ENCODE measurements at places on chromosomes 6 and 20.

GRCh38 chr6:161442420-161442819 lies 168.6 kb upstream of the AGPAT4 start:
- no peak for DNase-seq

DNA sequence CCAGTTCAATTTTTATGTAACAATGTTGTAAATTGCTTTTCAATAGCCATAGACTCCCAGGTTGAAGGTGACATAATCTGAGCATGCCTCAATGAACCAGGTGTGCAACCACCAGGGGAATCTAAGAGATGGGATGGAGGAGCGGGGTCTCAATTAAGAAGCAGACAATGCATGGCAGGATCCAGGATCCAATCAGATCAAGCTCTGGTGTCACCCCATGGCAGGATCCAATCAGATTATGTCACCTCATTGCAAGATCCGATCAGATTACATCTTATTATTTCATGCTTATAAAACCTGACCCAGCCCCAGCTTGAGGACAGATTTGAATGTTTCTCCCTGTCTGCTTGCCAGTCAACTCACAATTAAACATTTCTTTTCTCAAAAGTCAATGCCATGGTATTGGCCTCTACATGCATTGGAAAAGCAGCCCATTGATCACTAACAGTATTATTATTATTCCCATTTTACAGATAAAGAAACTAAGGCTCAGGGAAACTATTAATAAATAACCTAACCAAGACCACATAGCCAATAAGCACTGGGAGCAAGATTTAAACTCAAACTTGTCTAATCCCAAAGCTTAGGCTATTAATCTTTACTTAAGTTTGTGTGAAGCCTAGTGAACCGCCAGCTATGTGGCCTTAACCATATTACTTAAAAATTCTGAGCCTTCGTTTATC lies 14.3 kb upstream of the SIRT5 start:
- no peak for DNase-seq

GRCh38 chr6:41824571-41825569 lies 37.4 kb downstream of the TOMM6 start:
- no peak for DNase-seq

DNA sequence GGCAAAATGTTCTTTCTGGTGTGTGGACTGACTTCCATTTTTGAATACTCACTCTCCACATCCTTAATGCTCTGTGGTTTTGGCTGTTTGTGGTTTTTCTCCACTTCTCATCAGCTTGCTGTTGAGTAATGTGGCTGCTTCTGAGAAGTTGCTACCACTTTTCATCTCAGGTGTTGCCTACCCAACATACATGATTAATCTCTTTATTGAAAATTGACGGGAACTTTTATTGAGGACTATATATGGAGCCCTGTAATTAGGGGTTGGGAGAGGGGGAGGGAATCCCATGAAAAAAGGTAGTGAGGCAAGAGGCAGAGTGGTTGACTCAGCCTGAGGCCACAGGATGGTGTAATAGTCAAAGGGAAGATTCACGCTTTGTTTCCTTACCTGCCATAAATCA lies 17.6 kb downstream of the IL22RA2 start:
- no peak for DNase-seq

GRCh38 chr6:24902782-24903181 lies 33.0 kb downstream of the RIPOR2 start:
- DNase-seq: no peak

DNA sequence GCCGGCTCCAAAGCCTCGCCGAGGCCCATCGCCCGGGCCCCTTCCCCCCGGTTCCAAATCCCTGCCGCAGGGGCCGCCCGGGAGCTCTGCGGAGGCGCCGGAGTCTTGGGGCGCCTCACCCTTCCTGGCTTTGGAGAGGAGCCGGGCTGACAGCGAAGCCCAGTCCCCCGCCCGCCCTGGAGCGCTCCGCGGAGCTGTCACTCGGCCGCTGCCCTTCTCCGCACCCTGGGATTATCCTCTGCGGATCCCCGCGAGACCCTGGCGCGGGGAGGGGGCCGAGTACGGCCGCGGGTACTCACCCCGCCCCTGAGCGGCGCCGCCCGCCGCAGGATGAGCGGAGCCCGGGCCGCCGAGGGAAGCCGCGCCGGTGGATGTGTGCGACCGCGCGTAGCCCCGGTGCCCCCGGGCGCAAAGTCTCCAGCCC lies 343 bp downstream of the SNAP91 start:
- no peak for DNase-seq

GRCh38 chr20:20706285-20706684 lies 6.2 kb downstream of the RALGAPA2 start:
- DNase-seq: no peak

DNA sequence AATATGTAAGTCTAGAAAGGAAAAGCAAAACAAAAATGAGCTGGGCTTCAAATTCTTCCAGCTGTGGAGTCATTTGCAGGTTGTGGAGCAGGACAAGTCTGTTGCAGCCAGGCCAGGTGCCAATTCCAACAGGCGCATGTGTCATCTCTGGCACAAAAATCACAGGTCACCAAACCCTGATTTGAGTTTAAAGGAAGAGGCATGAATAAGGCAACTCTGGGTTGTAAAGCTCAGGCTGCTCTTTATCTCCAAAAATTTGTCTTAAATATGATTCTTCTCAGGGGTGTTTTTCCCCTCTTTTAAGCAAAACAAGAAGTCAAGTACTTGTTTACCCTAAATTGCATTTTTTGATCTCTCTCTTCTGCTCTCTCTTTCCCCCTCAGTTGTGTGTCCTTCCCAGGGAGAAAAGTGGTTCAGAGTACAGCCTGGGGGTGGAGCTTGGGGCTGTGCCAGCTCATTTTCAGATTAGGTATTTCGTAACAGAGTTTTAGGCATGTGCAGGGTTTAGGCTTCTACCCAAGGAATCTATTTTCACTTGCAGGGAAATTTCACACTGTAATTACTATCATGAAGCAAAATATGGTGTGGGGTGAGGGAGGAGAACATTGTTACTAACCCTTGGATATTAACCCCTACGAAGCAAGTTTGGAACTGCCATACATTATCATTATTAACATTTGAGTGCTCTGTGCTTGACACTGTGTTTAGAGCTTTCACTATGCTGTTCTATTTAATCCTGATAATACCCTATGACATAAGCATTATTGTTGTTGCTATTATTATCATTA lies 8.3 kb upstream of the NCOA3 start:
- no peak for DNase-seq

DNA sequence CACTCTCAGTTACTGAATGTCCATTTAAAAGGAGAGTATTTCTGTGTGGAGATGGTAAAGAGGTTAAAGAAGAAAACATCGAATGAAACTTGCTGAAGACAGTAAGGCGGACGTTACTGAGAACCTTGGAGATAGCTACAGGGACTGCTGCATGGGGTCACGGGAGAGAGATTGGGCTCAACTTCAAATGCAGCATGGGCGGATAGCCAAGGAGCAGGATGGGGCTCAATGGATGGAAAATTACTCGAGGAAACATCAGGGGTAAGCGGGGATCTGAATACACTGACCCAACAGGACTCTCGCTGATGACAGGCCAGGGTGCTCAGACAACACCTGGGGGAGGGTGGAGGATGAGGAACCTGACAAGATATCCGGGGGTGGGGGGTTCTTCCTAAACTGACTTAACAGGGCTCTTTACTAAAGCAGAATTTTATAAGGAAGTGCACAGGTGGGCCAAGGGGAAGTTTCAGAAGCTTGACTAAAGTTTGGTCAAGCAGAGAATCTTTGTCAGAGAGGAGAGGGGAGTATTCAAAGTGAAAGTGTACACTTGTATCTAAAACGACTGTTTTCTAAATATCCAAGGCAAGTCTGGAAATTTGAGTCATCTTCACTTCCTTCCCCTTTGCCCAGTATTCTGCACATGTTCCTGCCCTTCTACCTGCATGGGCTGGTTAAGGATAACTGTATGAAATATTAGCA lies 22.8 kb downstream of the ECT2L start:
- no peak for DNase-seq

DNA sequence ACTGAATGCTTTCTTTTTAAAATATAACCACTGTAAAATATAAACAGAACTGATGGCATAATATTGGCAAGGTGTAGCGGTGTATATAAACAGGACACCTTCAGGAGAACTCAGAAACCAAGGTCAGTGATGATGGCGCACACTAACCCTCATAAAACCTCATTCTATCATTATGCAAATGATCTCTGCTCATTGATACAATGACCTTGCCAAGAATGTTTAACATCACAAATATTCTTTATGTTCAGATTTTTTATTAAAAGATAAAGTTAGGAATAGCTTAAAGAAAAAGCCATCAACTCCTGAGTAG lies 48.6 kb upstream of the DST start:
- DNase-seq: no peak

- DNase-seq: no peak
These were observed 381 bp upstream of the BICRAL start for GRCh38 chr6:42781546-42781795.

GRCh38 chr20:47748823-47749222 lies 36.5 kb downstream of the SULF2 start:
- no peak for DNase-seq

DNA sequence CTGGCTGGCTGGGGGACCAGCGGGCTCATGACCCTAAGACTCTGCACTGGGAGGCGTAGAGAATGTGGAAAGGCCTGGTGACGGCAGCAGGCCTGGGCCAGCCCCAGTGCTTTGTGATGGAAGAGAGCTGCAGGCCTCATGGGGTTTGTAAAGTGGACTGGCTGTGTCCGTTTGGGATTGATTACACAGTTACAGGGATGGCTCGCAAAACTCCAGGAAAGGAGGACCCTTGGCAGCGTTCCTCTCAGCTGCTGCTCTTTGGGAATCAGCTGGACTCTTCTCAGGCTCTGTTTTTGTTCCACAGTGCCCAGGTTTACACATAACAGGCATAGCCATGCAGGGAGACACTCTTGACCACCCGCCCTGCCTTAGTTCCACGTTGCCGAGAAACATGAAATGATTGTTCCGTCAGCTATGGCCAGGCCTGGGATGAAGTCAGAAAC lies 89.0 kb downstream of the SLX4IP start:
- DNase-seq: no peak

GRCh38 chr20:62652041-62652893 lies 10.0 kb downstream of the SLCO4A1 start:
- no peak for DNase-seq

DNA sequence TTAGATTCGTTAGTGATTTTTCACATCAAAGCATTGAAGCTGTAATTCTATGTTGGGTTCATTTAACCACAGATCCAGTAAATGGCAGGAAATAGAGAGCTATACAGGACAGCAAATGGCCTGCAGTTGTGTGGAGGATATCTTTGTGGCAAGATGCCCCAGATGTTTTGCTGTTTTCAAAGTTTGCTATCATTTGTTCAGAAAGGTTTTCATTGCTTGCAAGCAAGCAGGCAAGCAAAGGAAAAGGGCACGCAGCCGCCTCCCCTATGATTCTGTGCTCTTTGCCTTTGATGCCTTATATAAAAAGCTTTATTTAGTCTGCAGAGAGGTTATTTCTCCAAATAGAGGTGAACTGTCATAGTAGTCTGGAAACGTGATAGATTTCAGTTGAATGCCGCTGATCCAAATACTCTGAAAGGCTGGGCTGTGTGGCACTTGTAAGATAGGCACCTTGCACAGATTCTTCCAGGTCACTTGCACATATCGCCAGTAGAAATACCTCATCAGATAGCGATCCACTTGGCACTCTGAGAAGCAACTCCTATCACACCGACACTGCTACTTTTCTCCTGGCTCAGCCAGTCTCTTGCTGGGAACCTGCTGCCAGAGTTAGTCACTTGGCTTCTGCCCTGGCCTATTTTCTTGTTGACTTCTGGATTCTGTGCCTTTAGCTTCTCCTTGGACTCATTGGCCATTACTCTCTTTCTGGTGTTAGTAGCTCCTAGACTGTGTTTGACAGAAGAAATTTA lies 66.4 kb downstream of the UTRN start:
- DNase-seq: no peak

GRCh38 chr20:1281279-1282057 lies 15.4 kb downstream of the SNPH start:
- no peak for DNase-seq

DNA sequence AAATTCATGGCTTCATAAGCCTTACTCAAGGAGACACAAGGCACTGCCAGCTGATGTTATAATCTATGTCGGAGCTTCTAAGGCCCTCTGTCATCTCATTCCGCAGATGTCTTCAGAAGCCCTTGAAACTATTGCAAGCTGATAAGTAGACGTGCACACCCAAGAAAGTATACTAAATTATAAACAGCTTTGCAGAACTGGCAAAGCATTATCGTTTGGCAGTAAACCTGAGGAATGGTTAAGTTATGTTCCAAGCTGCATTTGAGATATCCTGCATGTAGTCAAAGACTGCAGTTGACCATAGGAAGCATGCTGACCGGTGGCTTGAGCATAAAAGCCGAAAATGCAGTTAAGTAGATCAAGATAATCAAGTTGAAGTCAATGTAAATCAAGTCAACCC lies 425.8 kb upstream of the SOX4 start:
- DNase-seq: no peak

- no peak for DNase-seq
These were observed 25.2 kb upstream of the GTSF1L start for GRCh38 chr20:43752051-43752360.

- no peak for DNase-seq
These were observed 37.2 kb downstream of the SCML4 start for GRCh38 chr6:107786709-107787588.

- DNase-seq: no peak
These were observed 85.8 kb downstream of the MAP3K5 start for GRCh38 chr6:136706430-136706829.

- DNase-seq: no peak
These were observed 1.3 kb upstream of the PPP1R16B start for GRCh38 chr20:38804221-38804620.

Measured in CMK (cell line).